ENCODE measurements at places on chromosomes 2 and 18. TPM values are rescaled to one million over a fixed set of nuclear protein-coding genes. Genes with fewer than 3 reads are reported as not detected.

OR6B2 gene
- not detected for total RNA-seq

AKAIN1 gene
- not detected for total RNA-seq

INPP4A gene
- 21.9 TPM for total RNA-seq

CIB4 gene
- total RNA-seq: not detected

HJURP gene
- total RNA-seq: under 0.01 TPM

FBXO36 gene
- total RNA-seq: 5.1 TPM

PAIP2B gene
- 3.1 TPM for total RNA-seq

ZEB2 gene
- not detected for total RNA-seq

HOXD8 gene
- not detected for total RNA-seq

FOSL2 gene
- total RNA-seq: 187 TPM

CRACDL gene
- 0.34 TPM for total RNA-seq

GCG gene
- not detected for total RNA-seq

RNF152 gene
- total RNA-seq: 24.6 TPM

NCKAP5 gene
- 5.2 TPM for total RNA-seq

MPP4 gene
- under 0.01 TPM for total RNA-seq

ROCK1 gene
- 36.6 TPM for total RNA-seq

MAP4K3 gene
- 25.6 TPM for total RNA-seq

NFATC1 gene
- 1.0 TPM for total RNA-seq

CHRNG gene
- total RNA-seq: not detected

KLHL30 gene
- total RNA-seq: 0.34 TPM

MREG gene
- 45.3 TPM for total RNA-seq

PSMD14 gene
- 126 TPM for total RNA-seq

CCDC74A gene
- total RNA-seq: 1.0 TPM

GREB1L gene
- 1.6 TPM for total RNA-seq

RUFY4 gene
- not detected for total RNA-seq

Data from nasal cavity respiratory epithelium epithelial cell of viscerocranial mucosa (primary cell).